Skin of body (tissue), 3 donors: ENCODE measurements at places on chromosomes 12 and 14. TPM values are rescaled to one million over a fixed set of nuclear protein-coding genes. Genes with fewer than 3 reads are reported as not detected.

Gene DPPA3
- not detected for total RNA-seq

GRCh38 chr14:71632440-71632946 lies 299.7 kb upstream of the RGS6 start:
- no peak for DNase-seq

Gene RAB35
- total RNA-seq = 14.6 TPM

Gene RIMBP2
- 5.8 TPM for total RNA-seq

Gene COPZ1
- 65.3 TPM for total RNA-seq

DNA sequence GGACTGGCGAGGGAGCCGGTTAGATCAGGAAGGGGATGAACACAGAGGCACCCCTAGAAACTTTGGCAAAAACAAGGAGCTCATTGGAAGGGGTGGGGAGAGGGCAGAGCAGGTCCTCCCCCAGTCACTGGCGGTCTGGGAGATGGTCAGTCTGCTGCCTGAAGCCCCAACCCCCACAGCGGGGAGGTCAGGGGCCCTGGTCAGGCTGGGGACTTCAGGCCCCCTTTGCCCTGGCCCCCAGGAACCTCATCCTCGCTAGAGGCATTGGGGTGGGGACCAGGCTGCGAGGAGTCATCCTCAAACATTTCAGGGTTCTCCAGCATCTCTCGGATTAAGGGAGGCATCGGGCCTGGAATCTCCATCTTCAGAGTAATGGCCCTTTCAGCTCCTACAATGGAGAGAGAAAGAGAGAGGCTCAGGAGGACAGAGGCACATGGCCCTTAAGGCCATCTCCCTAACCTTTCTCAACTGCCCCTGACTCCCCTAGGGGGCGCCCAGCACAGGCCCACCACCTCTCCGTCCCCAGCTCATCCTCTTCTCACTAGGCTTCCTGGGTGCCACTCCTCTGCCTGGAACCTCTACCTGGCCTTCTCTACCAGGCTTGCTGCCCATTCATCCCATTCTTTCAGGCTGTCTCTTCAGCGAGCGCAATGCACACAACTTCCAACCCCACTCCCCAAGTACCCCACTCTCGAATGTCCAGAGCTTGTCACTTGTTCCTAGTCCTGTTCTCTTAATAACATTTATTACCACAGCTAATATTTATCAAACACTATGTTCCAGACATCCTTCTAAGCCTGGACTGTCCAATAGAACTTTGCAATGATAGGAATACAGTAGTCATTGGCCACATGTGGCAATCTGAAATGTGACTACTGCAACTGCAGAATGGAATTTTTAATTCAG lies 4.7 kb upstream of the ITGB7 start:
- DNase-seq = no peak

GRCh38 chr14:75970989-75971388 lies 10.8 kb downstream of the TGFB3 start:
- DNase-seq = no peak

- no peak for DNase-seq
Observed at GRCh38 chr12:28065374-28065773, 92.8 kb upstream of the PTHLH start.

GRCh38 chr12:93591137-93591868 lies 18.8 kb downstream of the SOCS2 start:
- peak; percentile 52 for DNase-seq

DNA sequence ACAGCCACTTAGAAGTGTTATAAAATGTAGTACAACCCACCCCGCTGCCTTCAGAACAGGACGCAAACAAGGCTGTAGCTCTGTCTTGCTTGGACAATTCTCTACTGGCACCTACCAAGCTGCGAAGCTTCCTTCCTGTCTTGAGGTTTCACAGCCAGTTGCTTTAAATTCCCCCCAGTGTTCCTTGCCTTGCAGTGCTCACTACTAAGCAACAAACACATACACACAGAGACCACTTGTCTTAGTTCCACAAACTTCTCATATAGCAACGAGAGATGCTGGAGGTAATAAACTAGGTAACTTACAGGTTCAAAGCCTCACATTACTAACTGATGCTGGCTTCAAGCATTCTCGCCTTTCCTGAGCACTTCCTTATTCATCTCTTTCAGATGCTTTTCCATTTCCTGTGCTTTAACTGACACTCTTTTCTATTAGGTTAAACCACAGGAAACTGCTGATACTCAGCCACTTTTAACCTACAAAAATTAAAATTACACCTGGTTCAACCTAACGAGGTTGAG lies 91.5 kb upstream of the PTGDR start:
- no peak for DNase-seq

GRCh38 chr12:62903151-62903550 lies 31.8 kb downstream of the PPM1H start:
- DNase-seq = no peak
